ENCODE measurements at places on chromosomes 1 and 21.

GRCh38 chr1:21089731-21090130 lies 87.0 kb downstream of the EIF4G3 start:
- no peak for DNase-seq

GRCh38 chr1:148166558-148167492 lies 14.7 kb upstream of the NBPF11 start:
- DNase-seq, result no peak

DNA sequence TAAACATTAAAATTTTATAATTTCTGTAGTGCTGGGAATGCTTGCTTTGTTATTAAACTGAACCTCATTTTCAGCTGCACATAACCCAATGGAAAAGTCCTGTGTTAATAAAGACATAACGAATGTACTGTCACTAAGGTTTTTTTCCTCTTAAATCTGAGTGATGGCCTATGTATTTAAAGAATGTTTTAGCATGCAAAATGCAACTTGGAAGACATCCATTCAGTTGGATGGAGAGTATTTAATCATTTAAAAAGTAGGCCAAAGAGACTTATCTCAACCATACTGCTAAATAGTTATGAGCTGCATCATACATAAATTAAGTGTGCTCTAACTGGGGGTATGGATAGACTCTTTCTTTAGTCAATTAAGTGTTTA lies 48.5 kb downstream of the RWDD3 start:
- no peak for DNase-seq

DNA sequence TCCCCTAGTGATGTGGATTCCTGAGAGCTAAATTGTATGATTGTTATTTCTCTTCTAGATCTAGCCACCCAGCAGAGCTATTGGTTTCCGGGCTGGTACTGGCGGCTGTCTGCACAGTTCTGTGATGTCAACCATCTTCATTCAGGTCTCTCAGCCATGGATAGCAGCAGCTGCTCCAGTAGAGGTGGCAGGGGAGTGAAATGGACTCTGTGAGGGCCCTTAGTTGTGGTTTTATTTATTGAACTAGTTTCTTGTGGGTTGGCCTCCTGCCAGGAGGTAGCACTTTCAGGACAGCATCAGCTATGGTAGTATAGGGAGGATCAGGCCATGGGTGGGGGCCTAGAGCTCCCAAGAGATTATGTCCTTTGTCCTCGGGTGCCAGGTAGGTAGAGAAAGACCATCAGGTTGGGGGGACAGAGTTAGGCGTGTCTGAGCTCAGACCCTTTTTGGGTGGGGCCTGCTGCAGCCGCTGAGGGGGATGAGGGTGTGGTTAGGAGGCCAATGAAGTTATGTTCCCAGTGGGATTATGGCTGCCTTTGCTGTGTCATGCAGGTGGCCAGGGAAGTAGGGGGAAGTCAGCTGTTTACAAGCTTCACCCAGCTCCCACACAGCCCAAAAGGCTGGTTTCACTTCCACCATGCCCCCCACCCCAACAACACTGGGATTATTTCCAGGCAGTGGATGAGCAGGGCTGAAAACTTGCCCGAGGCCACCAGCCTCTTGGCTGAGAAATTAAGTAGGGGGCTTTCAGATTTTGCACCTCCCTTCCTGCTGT lies 55.1 kb upstream of the RGS4 start:
- DNase-seq, result no peak

DNA sequence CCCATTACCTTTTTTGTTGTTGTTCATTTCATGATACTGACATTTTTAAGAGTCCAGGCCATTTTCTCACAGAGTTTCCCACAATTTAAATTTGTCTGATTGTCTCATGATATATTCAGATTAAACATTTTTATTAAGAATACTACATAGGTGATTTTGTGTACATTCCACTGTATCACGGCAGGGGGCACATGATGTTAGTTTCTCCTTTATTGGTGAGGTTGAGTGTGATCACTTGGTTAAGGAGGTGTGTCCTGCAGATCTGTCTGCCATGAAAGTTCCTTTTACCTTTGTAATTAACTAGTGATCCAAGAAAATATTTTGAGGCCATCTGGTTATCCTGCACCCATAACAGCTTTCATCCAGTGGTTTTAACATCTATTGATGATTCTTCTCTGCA lies 11.8 kb downstream of the RTCA start:
- DNase-seq, result no peak
